ENCODE measurements at places on chromosomes 5 and 9. TPM values are rescaled to one million over a fixed set of nuclear protein-coding genes. Genes with fewer than 3 reads are reported as not detected.

IFNA13 gene
- total RNA-seq = not detected

ANKRD20A1 gene
- total RNA-seq = 1.5 TPM

TXNDC8 gene
- total RNA-seq = not detected

MAN1B1 gene
- 52.8 TPM for total RNA-seq

IFNB1 gene
- total RNA-seq = not detected

RAPGEF6 gene
- total RNA-seq = 9.2 TPM

C9orf50 gene
- not detected for total RNA-seq

RELL2 gene
- 3.9 TPM for total RNA-seq

TLX3 gene
- total RNA-seq = not detected

TEX48 gene
- not detected for total RNA-seq

NR4A3 gene
- 3.2 TPM for total RNA-seq

NMRK1 gene
- 4.6 TPM for total RNA-seq

AK8 gene
- total RNA-seq = 0.83 TPM

PCDHGA2 gene
- total RNA-seq = 0.70 TPM

NUTM2G gene
- not detected for total RNA-seq

SH3GL2 gene
- 0.06 TPM for total RNA-seq

ERGIC1 gene
- 318 TPM for total RNA-seq

LOX gene
- total RNA-seq = 2.5 TPM

SAXO1 gene
- total RNA-seq = not detected
